ENCODE measurements at places on chromosomes 11 and 22.

GRCh38 chr22:17783312-17783711 lies 9.0 kb upstream of the BID start:
- no peak for DNase-seq

DNA sequence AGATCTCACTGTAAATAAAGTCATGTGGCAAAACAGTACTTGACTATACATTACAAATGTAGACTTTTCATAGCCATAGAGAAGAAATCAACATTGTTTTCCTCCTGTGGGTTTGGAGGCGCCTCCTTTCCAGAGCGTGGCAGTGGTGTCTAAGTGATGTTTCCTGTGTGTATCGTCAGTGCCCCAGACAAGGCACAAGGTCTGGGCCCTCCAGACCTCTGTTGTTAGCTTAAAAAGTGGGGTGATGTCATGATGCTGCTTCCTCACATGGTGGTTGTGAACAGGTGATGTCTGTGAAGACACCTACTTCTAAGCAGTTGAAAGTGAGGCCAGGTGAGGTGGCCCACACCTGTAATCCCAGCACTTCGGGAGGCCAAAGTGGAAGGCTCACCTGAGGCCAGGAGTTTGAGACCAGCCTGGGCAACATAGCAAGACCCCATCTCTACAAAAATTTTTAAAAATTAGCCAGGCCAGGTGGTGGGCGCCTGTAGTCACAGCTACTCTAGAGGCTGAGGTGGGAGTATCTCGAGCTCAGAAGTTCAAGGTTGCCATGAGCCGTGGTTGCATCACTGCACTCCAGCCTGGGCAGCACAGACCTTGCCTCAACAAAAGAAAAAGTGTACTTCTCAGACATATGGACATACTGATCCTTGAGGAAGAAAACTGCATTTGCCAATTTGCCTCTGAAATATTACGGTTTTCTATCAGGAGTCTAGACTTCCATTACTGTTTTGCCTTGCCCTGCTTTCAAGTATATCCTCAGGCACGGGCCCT lies 15.7 kb downstream of the NUP50 start:
- DNase-seq = no peak

GRCh38 chr11:44963136-44963535 lies 12.5 kb upstream of the TP53I11 start:
- DNase-seq = no peak

DNA sequence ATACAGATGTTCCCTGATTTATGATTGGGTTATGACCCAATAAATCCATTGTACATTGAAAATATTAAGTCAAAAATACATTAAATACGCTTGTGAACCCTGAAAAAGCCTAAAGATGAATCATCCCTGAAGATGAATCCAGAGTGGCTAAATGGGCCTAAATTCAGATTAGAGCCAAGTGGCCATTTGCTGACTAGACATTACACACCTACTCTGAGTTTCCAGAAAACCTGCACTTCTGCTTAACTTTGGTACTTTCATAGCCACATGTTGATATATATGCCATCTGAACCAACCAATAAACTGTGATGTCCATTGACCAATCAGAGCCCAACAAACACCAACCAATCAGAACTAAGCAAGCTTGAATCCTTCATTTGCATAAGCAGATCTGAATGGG lies 106.9 kb downstream of the WT1 start:
- DNase-seq = no peak

DNA sequence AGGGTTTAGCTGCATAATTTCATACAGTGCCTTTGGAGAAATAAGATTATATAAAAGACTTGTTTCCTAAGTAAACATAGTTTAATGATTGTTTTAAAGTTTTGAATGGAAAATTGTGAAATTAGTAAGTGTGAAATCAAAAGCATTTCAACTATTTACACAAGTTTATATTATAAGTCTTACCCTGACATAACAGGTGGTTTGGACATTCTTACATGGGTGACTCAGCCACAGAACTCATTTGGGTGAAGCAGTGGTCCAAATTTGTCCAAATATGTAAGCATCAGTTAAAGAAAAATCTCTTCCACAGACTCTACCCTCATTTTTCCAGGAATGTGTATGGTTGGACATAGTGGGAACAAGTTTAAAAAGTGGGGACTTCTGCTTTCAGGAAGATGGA lies 68.0 kb downstream of the USP47 start:
- DNase-seq = no peak

GRCh38 chr11:118312328-118312727 lies 7.8 kb downstream of the CD3E start:
- no peak for DNase-seq

GRCh38 chr11:126407682-126408288 lies 52.3 kb downstream of the ST3GAL4 start:
- DNase-seq = no peak

GRCh38 chr11:62928011-62928410 lies 6.8 kb upstream of the CHRM1 start:
- no peak for DNase-seq

- no peak for DNase-seq
Measured at GRCh38 chr11:43567396-43567975, 113.1 kb upstream of the HSD17B12 start.

GRCh38 chr11:121780971-121781370 lies 328.2 kb upstream of the SORL1-AS1 start:
- no peak for DNase-seq

DNA sequence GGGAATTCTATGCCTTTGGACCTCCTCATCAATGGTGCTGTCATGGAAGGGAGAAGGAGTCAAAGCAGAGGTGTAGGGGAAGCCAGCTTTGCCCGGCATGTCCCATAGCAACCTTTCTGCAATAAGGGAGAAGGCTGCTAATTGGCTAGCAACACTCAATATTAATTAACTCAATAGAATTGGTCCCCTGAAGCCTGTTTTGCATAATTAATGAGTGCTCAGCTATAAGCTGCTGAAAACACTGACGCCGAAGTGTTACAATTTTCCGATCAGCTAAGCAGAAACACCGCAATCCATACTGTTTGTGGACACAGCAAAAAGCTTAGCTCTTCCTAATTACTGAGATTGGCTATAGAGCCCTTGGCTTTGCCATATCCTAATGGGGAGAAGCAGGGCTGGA lies 245.0 kb downstream of the CSNK2A3 start:
- DNase-seq = no peak

- DNase-seq = no peak
Measured at GRCh38 chr11:10906521-10906920, 48.7 kb upstream of the ZBED5 start.

DNA sequence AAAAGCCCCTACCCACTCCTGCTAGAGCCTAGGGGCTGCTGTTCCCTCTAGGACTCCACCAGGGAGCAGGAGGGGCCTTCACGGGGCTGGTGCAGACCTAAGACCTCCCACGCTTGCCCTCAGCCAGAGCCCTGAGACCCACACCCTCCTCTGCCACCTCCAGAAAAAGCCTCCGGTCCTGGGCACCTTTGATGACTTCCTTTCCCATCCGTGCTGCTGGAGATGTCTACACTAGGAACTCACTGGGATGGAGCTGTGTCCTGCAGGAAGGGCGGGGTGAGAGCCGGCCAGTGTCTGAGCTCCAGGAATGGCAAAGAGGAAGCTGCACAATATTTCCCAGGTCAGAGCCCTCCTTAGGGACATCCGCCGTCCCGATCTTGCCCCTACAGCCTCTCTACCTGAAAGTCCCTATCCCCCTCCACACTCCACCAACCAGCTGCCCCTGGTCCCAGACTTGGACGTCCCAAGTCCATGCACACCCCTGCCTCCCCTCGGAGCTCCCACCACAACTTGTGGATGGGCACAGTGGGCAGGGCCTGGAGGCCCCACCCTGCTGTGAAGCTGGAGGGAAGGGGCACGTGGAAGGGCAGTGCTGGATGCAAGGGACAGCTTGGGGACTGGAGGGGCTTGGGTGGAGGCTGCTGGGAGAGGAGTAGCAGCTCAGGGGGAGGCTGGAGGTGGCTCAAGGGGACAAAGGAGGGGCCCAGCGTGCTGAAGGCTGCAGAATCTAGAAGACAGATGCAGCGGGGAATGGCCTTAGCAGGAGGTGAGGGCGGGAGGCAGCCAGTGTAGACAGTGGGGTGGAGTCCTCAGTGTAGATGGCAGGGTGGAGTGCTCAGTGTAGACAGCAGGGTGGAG lies 13.5 kb upstream of the LRP5 start:
- no peak for DNase-seq

- no peak for DNase-seq
Measured at GRCh38 chr11:76501526-76502202, 56.8 kb downstream of the EMSY start.

- DNase-seq = peak; percentile 80
Measured at GRCh38 chr11:1837171-1838076, 1.4 kb upstream of the TNNI2 start.

DNA sequence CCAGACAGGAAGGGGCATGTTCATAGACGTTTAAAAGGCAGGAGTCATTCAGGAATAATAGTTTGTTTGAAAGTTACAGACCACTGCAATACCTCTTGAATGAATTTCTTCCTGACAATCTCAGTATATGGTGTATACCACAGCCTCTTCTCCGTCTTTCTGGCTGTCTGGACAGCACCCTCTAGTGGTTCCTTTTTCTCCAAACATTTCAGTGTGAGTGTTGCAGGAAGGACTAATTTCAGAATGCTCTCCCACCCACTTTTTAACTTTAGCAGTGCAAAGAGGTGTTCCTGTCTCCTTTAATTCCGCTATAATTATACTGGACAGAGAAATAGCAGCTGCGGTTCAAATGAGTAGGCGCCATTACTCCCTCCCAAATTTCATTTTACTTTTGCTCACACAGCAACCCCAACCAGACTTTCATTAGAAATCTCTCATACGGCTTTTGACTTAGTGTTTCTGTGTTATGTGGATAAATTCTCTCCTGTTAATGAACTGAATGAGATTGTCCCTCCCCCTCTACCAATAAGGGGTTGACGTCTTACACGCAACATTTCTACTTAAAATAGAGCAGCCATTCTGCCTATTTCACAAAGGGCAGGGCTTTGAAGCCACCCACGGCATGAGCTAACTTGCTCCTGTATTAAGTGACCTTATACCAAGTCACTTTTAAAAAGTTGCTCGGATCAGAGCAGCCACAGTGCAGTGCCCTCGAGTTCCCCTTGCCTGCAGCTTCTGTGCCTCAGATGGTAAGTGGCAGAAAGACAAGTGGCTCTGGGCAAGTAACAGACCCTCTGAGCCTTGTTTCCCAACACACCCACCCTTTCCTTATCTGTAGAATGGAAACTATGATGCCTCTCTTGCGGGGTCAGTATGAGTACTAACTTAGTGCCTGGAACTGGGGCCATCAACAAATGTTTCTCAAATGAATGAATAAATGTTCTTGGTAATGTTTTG lies 368.6 kb downstream of the OPCML start:
- no peak for DNase-seq

DNA sequence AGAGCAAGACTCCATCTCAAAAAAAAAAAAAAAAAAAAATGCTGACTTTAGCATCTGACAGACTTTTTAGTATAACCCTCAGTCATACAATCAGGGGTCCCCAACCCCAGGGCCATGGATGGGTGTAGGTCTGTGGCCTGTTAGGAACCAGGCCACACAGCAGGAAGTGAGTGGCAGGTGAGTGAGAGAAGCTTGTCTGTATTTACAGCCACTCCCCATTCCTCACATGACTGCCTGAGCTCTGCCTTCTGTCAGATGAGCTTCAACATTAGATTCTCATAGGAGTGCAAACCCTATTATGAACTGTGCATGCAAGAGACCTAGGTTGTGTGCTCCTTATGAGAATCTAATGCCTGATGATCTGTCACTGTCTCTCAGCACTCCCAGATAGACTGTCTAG lies 3.3 kb downstream of the FAM227A start:
- DNase-seq = no peak

DNA sequence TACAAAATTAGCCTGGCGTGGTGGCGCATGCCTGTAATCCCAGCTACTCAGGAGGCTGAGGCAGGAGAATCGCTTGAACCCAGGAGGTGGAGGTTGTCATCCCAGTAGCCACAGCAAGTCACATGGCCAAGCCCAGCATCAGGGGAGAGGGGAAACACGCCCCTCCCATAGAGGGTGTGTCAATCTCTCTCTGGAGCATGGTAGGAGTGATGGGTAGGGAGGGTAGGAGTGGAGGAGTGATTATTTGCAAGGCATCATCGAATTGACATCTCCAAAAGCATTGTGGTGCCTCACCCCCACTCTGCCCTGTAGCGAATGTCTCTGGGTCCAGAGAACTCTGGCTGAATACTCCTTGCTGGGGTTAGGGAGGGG lies 6.1 kb upstream of the SSTR3 start:
- DNase-seq = no peak

GRCh38 chr11:14255238-14255534 lies 103.8 kb downstream of the RRAS2 start:
- DNase-seq = no peak

GRCh38 chr11:10725114-10725906 lies 25.7 kb upstream of the CTR9 start:
- DNase-seq = no peak

GRCh38 chr11:66291706-66292542 lies at the start of gene TMEM151A:
TSS of gene TMEM151A (plus strand) at chr11:66291894. CDS start at chr11:66292014, 120 bp downstream.
- no peak for DNase-seq

DNA sequence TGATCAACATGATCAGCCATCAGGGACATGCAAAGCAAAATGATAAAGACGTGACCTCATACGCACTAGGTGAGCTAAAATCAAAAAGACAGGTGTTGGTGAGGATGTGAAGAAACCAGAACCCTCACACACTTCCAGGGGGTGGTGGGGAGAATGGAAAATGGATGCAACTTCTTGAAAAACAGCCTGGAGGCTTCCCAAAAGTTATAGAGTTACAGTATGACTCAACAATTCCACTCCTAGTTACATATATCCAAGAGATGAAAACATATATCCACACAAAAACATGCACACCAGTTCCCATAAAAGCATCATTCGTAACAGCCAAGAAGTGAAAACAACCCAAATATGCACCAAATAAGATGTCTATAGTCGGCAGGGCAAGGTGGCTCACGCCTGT lies 42.1 kb upstream of the APLNR start:
- no peak for DNase-seq

DNA sequence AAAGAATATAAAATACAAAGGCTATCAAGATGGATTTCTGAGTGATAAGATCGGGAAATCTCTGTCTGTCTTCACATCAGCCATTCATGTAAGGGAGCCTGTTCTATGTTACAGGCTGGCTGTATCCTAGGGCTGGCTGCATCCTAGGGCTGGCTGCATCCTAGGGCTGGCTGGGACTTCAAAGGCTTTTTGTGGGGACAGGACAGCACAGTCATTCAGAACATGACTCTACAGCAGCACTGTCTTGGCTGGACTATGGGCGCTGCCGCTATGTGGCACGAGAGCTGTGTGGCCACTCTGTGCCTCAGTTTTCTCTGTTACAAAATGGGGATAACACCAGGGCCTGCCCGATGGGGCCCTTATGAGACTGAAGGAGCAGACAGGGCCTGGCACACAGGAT lies 10.2 kb downstream of the ADAMTS8 start:
- DNase-seq = no peak

GRCh38 chr22:43889201-43889859 lies 2.5 kb downstream of the PNPLA5 start:
- DNase-seq = no peak

DNA sequence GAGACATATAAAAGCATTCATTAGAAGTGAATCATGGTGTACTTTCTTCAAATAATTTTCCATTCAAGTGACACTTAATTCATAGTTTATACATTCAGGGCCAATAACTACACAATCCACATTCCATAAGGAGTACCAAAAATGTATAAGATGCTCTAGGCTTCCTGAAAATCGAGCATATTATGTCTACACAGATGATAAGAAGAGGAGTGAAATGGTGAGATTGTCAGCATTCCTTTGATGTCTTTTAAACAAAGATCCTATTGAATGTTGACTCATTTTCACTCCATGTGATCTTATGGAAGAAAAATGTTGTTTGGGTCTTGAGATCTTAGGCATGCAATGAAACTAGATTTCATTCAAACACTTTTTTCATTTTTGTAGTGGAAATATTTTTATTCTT lies 843.2 kb downstream of the KCNA4 start:
- DNase-seq = no peak

- no peak for DNase-seq
Measured at GRCh38 chr11:134537941-134538340, 125.9 kb upstream of the B3GAT1 start.

Measured in immature natural killer cell (primary cell).